ENCODE measurements at places on chromosomes 13 and 19. TPM values are rescaled to one million over a fixed set of nuclear protein-coding genes. Genes with fewer than 3 reads are reported as not detected.

GAPDHS gene
- total RNA-seq, result not detected

TEX101 gene
- not detected for total RNA-seq

CCNA1 gene
- 36.5 TPM for total RNA-seq

KLF12 gene
- total RNA-seq, result 10.0 TPM

UBL3 gene
- 18.2 TPM for total RNA-seq

FAM83E gene
- total RNA-seq, result 0.89 TPM

PTGIR gene
- total RNA-seq, result not detected

OR7D2 gene
- not detected for total RNA-seq

FARP1 gene
- total RNA-seq, result 20.7 TPM

GAS6 gene
- total RNA-seq, result 58.9 TPM
